ENCODE measurements at places on chromosomes 5 and 9. TPM values are rescaled to one million over a fixed set of nuclear protein-coding genes. Genes with fewer than 3 reads are reported as not detected.
A peak's percentile ranks its signal among the peaks of the same experiment; 100 is the strongest.

Gene LRRC14B
- not detected for total RNA-seq

DNA sequence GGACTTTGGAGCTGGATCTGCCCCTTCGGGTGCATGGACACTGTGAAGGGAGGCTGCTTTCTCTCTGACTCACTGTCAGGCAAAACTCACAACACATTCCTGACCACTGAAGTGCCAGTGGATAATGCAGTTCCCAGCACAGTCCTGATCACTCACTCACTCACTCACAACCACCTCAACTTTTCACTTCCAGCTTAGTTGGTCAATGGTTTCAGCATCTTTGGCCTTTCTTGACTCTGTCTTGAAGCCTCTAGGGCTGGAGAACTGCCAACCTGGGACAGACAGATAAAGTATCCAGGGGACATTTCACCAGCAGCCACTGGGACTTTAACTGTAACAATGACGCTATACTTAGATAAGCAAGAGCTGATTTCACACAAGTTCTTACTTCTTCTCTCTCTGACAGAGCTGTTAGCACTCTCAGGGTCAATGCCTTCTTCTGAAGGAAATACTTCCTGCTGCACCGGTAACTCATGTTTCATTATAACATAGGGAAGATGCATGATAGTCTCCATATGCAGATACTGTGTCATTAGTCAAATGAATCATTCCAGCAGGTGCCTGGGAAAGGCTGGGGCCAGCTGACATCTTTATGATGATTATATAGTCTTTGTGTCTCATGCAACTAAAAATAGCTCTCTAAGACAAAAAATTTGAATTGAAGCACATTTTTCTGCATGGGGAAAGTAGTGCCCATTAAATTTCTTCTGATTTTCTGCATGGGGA lies 499.0 kb downstream of the SEMA5A start:
- no peak for DNase-seq
- no peaks in the 10 kb centered on the region for H3K36me3 ChIP-seq
- H3K27ac ChIP-seq, result no peak overlapping the region

Gene KLHL9
- 15.6 TPM for total RNA-seq

DNA sequence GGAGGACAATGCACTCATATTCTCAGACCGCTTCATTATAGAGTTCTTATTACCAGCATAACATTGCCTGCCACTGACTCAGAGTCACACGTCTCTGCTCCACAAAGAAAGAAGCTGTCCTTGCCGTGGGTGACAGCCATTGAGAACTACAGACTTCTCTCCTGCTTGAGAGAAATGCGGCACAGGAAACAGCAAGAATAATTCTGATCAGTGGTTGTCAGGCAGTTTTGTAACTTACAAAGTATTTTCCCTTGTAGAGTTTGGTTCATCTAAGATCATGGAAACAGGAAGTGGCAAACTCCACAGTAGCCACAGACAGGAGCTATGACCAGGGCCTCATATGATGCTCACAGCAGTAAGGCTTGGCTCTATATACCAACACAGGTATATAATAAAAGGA lies 47.0 kb downstream of the KCNV2 start:
- no peaks in the 10 kb centered on the region for H3K27me3 ChIP-seq
- H3K4me3 ChIP-seq, result peak overlapping the region; percentile 17
- peaks cover 39% of the 10 kb centered on the region for H3K4me1 ChIP-seq
- peak overlapping the region; percentile 89 for H3K27ac ChIP-seq

Gene OR1Q1
- not detected for total RNA-seq

DNA sequence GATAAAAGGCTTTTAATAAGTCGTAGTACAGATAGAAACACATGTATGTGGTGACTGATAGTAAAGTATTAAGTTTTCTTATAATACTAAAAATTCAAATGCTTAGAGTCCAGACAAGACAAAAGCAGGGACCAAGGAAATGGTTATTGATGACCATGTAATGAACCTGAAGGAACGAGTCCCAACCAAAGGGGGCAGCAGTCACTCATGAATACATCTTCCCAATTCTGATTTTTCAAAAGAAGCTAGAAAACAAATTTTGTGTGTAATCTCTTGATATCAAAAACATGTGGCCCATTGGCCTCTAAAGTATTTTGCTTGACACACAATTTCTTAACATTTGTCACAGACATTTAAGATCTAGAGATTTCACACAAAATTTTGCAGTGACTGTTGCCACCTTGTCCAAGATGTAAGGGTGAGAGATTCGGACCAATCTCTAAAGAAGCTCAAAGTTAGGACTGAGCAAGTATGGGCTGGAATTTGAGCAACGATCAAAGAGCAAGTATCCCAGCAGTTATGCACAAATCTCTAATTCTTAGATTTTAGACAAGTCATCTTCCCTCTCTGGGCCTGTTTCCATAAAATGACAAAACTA lies 66.8 kb downstream of the ARL15 start:
- no peak for DNase-seq
- H3K27ac ChIP-seq, result no peak overlapping the region
- H3K27me3 ChIP-seq, result peaks cover 4% of the 10 kb centered on the region
- H3K4me3 ChIP-seq, result no peak overlapping the region

DNA sequence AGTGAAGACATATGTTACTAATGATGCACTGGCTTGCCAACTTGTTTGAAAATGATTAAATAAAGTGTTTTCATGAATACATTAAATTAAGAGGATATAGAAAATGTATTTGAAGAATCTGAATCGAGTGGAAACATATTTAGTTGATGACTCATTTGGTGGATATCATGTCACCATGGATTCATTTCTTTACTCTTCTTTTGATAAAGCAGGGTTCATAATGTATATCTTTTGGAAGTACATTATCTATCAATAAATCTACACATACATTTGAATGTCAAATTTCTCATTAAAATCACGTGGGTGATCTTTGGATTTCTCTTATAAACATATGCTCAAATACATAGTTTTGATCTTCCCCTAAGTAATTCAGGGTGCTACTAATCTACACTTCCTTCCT lies 1148.1 kb upstream of the ACO1 start:
- DNase-seq, result no peak
- H3K4me3 ChIP-seq, result no peak overlapping the region
- no peaks in the 10 kb centered on the region for H3K4me1 ChIP-seq
- no peaks in the 10 kb centered on the region for H3K27me3 ChIP-seq
- H3K27ac ChIP-seq, result no peak overlapping the region

GRCh38 chr5:103444333-103445038 lies 118.1 kb downstream of the NUDT12 start:
- H3K36me3 ChIP-seq, result no peaks in the 10 kb centered on the region
- DNase-seq, result no peak
- no peaks in the 10 kb centered on the region for H3K27me3 ChIP-seq
- no peaks in the 10 kb centered on the region for H3K4me1 ChIP-seq
- H3K27ac ChIP-seq, result no peak overlapping the region

DNA sequence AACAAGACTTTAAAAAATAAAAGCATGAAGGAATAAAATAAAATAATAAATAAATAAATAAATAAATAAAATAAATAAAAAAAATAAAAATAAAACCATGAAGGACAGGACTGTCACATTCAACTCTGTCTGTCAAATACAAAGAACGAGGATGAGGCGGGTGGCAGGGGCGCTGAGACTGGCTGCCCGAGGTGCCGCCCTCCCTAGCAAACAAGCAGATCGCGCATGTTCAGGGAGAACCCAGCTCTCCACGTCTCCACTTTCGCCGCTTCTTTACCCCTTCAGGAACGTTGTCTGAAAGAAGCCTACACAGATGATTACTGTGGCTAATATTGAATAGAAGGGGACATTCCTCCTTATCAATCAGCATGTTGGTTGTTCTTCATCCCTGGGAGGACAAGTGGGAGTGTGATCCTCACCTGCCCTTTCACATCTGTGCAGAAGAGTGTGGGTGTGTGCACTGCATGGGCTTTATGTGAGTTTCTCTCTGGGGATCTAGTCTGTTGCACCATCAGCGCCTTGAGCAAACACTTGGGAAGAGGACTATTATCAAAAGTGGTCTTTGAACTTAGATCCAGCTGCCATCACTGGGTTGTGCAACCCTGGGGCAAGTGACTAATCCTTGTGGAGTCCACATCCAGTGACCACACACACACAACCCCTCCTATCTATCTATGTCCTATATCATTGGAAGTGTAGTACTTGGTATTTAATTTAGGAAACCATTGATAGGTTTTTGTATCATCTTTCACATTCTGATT lies 399.2 kb downstream of the IRX2 start:
- H3K4me3 ChIP-seq, result no peak overlapping the region
- no peaks in the 10 kb centered on the region for H3K27me3 ChIP-seq
- no peak for DNase-seq
- H3K4me1 ChIP-seq, result no peaks in the 10 kb centered on the region
- no peak overlapping the region for H3K27ac ChIP-seq

Gene CDKN2A
- 5.4 TPM for total RNA-seq
